ENCODE measurements at places on chromosomes 3 and 15.

DNA sequence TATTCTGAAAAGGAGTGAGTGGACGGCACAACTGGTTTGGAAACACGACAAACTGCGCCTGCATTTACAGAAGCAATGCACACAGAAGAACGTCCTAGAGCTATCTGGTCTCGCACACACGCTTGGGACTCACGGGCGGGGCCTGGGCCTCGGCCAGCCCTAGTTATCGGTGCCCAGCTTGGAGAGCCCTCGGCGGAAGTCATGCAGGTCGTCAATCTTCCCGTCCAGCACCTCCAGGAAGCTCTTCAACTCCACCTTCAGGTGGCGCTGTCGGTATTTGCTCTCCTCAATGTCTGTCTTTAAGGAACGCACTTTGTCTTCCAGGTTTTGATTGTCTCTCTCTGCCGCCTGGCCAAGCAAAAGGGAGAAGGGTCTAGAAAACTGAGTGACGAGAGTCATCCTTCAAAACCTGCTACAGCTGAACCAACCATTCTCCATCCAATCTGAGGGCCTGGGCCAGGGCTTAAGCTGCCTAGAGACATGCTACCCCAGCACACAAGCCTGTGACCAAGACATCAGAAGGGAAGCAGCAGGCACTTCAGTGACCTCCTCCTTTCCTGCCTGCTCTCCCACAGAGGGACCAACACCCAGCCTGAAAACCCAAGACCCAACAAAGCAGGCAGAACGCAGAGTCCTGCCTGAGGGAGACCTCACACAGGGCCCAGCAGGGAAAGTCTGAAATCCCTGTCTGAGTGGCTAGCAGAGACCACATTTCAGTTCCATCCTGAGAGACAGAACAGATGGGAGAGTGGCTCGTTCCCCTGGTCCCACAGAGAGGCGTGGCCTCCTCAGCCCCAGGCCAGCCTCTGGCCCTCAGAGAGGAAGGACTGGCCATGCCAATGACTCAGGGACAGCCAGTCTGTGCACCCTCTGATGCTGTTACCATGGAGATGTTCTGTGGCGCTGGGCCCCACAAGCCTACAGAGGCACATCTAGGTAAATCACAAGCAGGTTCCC lies 40.4 kb downstream of the WHAMM start:
- DNase-seq: peak; percentile 68

- DNase-seq: no peak
These were observed 137.9 kb upstream of the CADM2 start for GRCh38 chr3:84820906-84821305.

DNA sequence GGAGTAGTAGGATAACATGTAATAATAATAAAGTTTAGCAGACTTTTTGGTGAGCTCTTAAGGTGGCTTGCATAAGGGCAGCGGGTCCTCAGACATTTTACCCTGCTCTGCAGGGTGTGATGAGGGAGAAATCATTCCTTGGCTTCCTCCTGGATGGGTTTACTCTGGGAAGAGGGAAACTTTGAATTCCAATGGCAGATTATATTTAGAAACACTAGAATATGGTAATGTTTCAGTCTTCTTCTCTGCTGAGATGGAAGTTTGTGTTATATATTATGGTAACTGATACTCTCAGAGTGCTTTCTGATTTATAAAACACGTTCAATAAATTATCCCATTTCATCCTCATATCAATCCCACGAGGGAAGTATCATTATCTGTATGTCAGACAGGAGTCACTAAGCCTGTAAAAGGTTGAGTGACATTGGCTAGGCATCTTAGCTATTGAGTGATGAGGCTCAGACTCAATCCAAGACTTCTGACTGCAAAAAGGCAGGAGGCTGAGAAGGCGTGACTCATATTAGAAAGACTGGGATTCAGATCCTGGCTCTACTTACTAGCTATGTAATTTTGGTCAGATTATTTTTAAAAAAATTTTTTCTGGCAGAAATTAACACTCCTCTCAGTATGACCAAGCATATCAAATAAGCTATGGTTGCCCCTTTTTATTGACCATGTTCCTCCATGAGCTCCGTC lies 19.3 kb downstream of the PDIA5 start:
- DNase-seq: no peak

DNA sequence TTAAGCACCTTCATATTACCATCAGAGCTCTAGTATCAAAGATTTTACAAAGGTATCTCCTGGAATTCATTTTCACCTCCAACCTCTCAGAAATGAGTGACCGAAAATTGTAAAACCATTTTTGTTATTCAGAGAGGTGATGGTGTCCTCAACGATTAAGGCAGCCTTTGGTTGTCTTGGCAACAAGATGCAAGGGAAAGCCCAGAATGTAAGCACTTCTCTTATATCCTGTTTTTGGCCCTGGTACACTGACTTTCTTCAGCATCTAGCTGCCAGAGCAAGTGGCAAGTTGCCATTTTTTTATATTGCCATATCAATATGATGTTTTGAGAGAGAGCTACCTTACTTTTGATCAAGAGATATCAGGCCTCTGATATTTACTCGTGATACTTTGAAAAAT lies 384.9 kb upstream of the NECTIN3 start:
- no peak for DNase-seq

DNA sequence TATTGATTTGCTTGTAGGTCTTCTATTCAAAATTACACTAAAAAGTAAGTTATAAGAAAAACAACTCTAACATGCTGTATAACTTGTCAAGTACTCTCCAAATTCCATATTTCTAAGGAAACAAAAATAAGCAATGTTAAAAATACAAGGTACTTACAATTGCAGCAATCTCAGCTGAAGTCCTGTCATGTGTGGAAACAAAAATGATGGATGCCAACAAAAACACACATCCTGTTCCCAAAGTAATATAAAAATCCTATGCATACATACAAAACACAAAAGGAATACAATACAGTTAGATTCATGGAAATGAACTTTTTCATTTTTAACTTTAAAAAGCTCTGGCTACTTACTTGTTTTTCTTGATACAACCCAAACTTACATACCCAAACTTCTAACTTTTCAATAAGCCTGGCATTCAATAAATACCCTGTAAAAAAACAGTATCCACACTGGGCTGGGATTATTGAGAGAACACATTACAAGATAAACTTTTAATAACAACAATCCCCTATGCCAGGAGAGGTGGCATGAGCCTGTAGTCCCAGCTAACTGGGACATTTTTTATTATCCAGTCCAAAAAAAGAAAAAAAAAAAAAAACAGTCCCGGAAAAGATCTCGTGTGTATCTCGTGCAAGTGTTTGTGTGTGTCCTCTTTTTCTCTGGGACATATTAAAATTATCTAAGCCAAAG lies 14.7 kb downstream of the CMTM6 start:
- DNase-seq: no peak

- no peak for DNase-seq
These were observed 1460.4 kb upstream of the ALCAM start for GRCh38 chr3:103906304-103906703.

DNA sequence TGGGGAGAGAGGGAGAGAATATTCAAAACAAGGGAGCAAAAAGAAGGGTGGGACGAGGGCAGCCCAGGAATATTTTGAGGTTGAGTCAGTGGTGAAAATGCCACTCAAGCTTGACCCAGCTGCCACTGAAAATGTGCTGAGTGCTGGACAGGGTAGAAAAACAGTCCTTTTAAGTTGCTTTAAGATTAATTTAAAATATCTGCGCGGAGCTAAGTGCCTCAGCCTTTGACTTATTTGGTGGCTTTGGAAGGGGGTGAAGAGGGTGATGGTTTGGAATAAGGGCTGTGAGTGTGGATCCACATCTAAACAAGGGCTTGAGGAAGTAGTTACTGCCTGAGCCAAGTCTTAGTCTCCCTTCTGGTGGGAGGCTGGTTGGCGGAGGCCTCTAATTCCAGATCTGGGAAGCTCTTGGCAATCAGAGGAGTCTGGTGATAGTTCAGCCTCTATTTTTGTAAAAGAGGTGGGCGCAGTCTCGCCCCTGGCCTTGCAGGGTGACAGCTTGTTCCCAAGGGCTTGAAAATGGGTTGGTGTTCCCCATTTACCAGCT lies 280.8 kb upstream of the ROPN1 start:
- no peak for DNase-seq

DNA sequence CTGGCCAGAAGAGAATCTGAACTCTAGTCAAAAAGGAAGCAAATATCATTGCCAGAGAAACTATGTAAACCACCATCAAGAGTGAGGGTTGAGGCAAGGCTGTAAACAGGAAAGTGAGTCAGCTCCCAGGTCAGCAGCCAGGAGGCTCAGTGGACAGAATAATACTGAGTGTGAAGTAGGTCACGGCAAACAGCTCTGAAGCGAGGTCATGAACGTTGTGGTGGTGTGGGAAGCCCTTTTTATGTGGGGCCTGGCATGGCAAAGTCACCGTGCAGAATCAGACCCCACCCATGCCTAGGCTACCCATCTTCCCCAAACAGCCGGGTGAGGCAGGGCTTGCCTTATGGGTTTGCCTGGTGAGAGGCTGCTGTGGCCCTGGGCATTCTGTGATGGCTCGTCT lies 43.9 kb downstream of the THBS1 start:
- no peak for DNase-seq

GRCh38 chr3:127049393-127049792 lies 66.5 kb downstream of the PLXNA1 start:
- no peak for DNase-seq

DNA sequence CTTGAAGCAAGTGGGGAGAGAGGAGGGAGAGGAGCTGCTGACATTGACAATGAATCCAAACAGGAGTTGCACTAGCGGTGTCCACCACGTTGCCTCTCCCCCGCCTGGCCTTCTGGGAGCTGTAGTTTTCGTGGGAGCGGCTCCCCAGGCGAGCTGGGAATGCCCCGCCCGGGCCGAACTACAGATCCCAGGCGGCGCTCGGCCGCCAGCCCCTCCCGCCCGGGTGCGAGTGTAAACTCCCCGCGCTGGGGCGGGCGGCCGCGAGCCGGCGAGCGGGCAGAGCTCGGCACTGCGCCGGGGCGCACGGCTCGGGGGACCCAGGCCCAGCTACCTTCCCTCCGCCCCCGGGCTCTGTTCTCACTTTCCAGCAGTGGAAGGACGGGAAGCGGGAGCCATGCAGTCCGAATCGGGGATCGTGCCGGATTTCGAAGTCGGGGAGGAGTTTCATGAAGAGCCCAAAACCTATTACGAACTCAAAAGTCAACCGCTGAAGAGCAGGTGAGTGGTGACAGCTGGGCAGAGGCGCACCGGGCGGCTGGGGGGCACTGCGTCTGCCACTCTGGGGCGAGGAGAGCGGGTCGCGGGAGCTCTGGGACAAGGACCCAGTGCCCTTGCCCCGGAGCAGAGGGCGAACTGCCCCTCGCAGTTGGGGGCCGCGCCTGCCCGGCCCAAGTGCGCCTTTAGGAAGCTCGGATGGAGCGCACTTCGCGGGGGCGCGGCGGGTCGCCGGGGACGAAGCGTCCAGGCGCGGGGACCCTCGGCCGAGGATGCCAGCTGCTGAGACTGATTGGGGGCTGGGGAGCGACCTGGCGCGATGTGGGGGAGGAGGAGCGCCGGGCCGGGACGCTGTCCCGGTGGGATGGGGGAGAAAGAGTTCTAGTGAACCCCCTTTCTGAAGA lies at the start of gene MITF:
Gene MITF, plus strand, starts transcription at position 261 of the 899 bp plus-strand sequence. Its CDS starts 134 bp downstream, at position 395.
- peak; percentile 95 for DNase-seq

DNA sequence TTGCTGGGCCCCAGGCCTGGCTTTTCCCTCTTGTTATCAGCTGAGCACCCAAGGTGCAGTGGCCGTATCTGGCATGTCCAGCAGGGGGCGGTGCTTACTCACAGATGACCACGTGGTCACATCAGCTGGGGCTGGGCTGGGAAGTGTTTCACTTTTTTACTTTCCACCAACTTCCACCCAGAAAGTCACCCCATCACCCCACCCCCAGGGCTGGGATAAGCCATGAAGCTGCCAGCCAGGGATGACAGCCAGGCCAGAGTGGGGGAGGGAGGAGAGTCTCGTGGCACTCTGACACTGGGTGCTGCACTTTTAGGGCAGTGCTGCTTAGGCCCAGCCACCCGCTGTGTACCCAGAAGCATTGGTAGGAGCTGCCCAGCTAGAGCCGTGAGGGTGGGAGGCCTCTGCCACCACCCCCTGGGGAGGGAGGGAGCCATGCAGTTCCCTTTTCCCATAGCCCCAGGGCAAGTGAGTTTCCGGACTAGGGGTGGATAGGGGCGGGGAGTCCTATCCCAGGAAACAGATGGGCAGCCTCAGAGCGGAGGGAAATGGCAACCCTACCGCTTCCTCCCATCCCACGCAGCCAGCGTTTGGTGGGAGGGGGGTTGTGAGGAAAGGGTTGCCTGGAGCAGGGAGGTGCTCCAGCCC lies 6.1 kb downstream of the PPCDC start:
- peak; percentile 91 for DNase-seq

- no peak for DNase-seq
These were observed 34.5 kb downstream of the TJP1 start for GRCh38 chr15:29787767-29788166.

DNA sequence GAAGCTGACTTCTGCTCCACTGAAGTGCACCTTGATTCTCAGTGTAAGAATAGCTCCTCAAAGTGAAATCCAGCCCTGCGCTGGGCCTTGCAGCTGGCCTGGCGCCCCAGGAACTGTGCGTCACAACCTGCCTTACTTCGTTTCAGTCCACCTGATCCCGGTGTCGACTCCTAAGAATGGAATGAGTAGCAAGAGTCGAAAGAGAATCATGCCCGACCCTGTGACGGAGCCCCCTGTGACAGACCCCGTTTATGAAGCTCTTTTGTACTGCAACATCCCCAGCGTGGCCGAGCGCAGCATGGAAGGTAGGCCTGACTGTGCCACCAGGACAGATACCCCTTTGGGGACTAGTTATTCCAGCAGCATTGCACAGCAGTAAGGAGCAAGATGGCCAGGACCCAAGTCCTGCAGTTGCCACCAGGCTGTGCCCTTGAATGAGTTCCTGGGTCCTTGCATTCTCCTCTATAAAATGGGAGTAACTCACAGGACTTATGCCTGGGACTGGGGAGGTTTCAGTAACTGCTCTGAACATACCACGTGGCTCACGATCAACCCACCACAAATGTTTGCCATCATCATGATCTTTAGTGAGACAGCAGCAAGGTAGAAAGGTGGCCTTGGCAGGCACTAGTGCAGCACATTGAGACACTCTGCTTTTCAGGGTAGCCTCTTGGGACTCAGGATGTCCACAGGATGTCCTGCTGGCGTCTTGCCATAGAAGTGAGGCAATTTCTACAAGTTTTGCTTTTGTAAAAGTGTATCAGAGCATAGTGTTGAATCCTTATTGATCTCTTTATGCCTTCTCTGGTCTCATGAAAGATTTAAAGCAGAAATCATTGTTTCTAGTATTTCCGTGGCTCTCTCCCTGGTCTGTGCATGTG lies 46.8 kb downstream of the PXYLP1 start:
- no peak for DNase-seq

DNA sequence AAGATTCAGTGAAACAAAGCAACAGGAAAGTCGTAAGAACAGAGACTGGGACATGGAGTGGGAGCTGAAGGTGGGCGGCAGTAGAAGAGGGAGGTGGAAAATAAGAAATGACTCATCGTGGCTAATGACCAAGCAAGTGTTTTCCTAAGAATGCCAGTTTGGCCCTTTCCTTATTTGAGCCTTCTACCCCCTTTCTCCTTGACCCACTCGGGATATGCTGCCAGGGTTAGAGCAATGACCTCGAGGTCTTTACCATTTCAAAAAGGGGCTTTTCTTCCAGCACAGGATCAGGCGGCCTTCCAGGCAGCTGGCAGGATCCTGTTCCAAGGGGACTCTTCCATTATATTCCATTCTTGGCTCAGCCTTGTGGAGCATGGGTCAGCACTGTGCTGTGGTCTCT lies 241.1 kb downstream of the RYR3 start:
- DNase-seq: no peak

Data from left hindlimb (tissue), 1 donor.